ENCODE measurements at places on chromosomes 3 and 15.

DNA sequence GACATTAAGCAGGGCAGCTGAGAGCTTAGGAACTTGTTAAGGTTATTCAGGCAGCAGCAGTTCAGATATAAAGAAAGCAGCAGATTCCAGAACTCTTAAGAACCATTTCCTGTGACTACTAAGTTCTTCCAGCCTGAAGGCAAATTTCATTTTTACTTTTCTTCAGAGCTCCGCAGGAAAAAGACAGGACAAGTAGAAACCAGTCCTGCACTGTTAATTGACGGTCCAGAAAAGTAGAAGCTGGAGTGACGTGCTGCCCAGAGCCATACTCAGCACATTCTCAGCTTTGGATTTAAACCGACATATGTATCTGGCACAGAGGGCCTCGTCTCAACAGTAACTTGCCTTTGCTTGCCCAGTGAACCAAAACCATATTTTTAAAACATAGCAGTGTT is 219.4 kb upstream of the STRIT1 start:
- H3K27ac ChIP-seq, result no peak overlapping the region
- no peak overlapping the region for H3K4me3 ChIP-seq
- H3K36me3 ChIP-seq, result no peaks in the 10 kb centered on the region
- no peak for DNase-seq
- no peaks in the 10 kb centered on the region for H3K4me1 ChIP-seq
- H3K27me3 ChIP-seq, result no peaks in the 10 kb centered on the region

GRCh38 chr15:38796589-38796988 is 232.0 kb upstream of the RASGRP1 start:
- no peaks in the 10 kb centered on the region for H3K36me3 ChIP-seq
- no peak for DNase-seq
- no peak overlapping the region for H3K4me3 ChIP-seq
- peaks cover 25% of the 10 kb centered on the region for H3K27me3 ChIP-seq
- H3K4me1 ChIP-seq, result no peaks in the 10 kb centered on the region
- H3K27ac ChIP-seq, result no peak overlapping the region

DNA sequence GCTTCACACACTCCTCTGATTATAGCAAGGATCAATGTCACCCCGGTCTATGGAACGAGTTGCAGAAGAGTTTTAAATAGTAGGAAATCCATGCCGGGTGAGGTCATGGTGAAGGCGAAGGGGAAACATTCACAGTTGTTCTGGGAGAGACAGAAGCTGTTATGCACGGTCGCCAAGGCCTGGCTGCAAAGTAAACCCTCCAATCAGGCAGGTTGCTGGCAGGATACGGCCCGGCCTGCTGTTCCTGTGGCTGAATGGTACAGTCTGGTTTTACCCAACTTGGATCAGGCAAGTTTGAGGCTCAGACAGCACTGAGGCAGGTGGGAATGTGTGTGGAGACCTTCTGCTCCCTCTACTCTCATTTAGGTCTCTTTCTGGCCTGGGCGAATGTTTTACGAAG is 45.3 kb upstream of the ATP2B2 start:
- no peaks in the 10 kb centered on the region for H3K36me3 ChIP-seq
- no peak for DNase-seq

DNA sequence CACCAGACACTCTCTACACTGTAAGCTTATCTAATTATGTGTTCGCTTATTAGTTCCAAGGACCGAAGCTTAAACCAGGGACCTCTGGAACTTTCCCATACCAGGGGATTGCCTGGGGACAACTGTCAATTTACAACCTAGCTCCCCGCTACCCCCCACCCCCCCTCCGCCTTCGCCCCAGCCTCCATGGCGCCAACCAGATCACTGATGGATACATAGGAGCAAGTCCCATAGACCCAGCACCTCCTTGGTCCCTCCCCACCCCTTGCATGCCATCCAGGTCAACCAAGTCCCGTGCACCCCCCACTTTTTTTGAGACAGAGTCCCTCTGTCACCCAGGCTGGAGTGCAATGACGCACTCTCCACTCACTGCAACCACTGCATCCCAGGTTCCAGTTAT is 930 bp upstream of the PDCD7 start:
- H3K27me3 ChIP-seq, result no peaks in the 10 kb centered on the region
- peak overlapping the region; percentile 92 for H3K27ac ChIP-seq
- peaks cover 13% of the 10 kb centered on the region for H3K4me1 ChIP-seq

GRCh38 chr3:183381179-183381578 is 47.2 kb downstream of the MCF2L2 start:
- H3K27me3 ChIP-seq, result no peaks in the 10 kb centered on the region
- H3K4me1 ChIP-seq, result peaks cover 3% of the 10 kb centered on the region
- no peak for DNase-seq
- no peak overlapping the region for H3K4me3 ChIP-seq

- DNase-seq, result no peak
- peaks cover 45% of the 10 kb centered on the region for H3K27me3 ChIP-seq
- no peaks in the 10 kb centered on the region for H3K36me3 ChIP-seq
- no peaks in the 10 kb centered on the region for H3K4me1 ChIP-seq
Observed at GRCh38 chr3:124132813-124133212, 140.9 kb upstream of the ROPN1 start.

DNA sequence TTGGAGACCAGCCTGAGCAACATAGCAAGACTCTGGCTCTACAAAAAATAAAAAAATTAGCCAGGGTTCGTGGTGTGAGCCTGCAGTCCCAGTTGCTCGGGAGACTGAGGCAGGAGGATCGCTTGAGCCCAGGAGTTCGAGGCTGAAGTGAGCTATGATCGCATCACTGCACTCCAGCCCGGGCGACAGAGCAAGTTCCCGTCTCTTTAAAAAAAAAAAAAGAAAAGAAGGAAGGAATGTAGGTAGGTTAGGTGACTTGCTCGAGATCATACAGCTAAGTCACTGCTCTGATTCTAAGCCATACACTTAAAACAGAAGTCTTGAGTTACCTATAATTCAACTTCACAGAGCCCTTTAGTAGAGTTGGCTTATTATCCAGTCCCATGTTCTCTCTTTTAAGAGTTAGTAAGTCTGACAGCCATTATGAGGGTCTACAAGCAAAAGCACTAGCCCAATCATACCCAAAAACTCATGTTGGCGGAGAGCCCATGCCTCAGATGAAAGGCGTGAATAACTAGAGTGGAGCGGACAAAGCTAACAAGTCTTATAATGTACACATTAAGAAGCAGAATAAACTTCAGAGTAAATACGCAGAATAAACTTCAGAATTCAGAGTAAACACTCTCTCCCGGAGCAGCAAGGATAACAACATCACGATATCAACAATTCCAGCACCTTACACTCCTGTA is 768 bp downstream of the AAGAB start:
- H3K36me3 ChIP-seq, result peaks cover 14% of the 10 kb centered on the region
- no peaks in the 10 kb centered on the region for H3K27me3 ChIP-seq
- H3K4me3 ChIP-seq, result peak overlapping the region; percentile 98
- H3K27ac ChIP-seq, result peak overlapping the region; percentile 98
- DNase-seq, result no peak
- peaks cover 42% of the 10 kb centered on the region for H3K4me1 ChIP-seq

DNA sequence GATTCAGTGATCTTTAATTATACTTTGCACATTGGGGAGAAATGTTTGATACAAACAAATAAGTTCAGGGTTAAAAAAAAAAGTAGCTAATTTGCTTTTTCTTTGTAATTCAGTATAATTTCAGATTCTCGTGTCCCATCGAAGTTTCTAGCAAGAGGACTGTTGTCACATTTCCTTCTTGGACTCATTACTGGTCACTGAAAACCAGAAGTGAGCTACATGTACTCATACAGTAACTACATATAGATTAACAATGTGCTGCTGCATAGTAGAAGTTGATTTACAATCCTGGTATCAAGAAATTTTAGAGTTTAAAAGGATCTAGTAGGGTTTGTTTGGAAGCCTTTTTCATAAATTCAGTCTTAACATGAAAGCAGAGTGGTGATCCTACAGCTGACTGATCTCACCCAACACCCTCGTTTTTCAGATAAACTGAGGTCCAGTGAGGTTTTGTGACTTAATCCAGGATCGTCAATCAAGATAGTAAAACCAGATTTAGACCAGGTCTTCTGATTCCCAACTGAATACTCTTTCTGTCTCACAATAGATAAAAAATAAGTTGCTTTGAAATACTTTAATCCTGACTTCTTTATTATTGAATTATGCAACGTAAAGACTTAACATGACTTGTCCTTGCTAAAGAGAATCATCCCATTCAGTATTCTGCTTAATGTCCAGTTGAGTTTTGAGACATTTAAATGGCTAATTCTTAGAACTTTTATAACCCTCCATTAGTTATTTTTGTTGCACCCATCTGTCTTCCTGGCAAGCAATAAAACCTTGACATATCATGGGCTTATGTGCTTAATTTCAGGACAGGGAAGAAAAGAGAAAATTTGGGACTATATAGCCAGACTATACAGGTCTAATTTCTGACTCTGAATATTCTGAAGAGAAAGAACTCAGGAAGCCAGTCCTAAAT is 2.8 kb downstream of the SEC62 start:
- H3K4me3 ChIP-seq, result no peak overlapping the region
- no peak for DNase-seq
- H3K27ac ChIP-seq, result peak overlapping the region; percentile 99
- peaks cover 43% of the 10 kb centered on the region for H3K36me3 ChIP-seq
- H3K27me3 ChIP-seq, result no peaks in the 10 kb centered on the region
